ENCODE measurements at places on chromosomes 7 and 10. TPM values are rescaled to one million over a fixed set of nuclear protein-coding genes. Genes with fewer than 3 reads are reported as not detected.

Gene CADPS2
- 19.9 TPM for total RNA-seq

Gene PUS7
- 14.9 TPM for total RNA-seq

Gene SLC18A3
- total RNA-seq, result not detected

Gene CDK14
- 16.2 TPM for total RNA-seq

Gene NANOS1
- total RNA-seq, result 0.66 TPM

Gene MEOX2
- under 0.01 TPM for total RNA-seq

Gene CPED1
- 143 TPM for total RNA-seq

Gene CYP26C1
- not detected for total RNA-seq

Gene CNPY1
- total RNA-seq, result not detected

Gene OR2A42
- total RNA-seq, result not detected

Gene PRXL2A
- 33.0 TPM for total RNA-seq

Gene COL28A1
- not detected for total RNA-seq

Gene ZNF511
- total RNA-seq, result 40.2 TPM

Gene ADARB2
- not detected for total RNA-seq

Gene CALCR
- 0.14 TPM for total RNA-seq

All from placental pericyte (primary cell).